ENCODE measurements at places on chromosomes 12 and 14.

- H3K27me3 ChIP-seq: peaks cover 12% of the 10 kb centered on the region
- DNase-seq: no peak
- no peak overlapping the region for H3K27ac ChIP-seq
- no peaks in the 10 kb centered on the region for H3K36me3 ChIP-seq
- peaks cover 6% of the 10 kb centered on the region for H3K4me1 ChIP-seq
- H3K4me3 ChIP-seq: peak overlapping the region; percentile 52
These were observed 1.3 kb downstream of the TRIM9 start for GRCh38 chr14:51093371-51094281.

DNA sequence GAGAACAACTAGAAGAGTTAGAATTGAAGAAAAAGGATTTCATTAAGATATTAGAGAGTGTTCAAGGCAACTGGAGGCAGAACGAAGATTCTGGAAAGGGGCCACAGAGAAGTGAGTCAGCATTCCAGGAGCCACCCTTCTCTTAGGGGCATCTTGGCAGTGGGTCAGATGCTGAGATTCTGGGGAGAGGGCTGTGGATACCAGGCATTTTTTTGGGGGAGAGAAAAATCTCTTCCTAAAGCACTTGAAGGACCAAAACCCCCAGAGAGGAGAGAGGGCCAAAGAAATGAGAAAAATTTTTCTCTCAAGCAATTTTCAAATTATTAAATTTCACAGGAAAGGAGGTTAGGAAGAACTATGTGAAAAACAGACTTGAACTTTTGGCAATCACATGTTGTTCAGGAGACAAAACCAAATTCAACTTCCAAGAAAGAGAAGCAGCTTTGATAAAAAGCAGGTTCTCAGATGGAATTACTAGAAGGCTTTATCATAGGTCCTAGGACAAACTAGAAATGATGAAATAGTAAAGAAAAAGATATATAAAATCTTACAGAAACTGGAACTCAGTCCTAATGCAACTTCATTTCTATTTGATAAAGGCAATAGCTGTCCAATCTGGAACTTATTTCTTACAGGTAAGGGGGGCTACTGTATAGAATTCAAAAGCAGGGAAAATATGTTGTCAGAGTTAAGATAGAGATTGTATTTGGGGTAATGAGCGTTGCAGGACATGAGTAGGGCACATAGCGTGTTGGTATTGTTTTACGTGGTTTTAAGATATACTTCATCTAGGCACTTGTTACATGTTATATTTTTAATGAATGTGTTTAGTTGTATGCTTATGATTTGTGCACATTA is 1.1 kb upstream of the CLEC2D start:
- DNase-seq: no peak
- no peaks in the 10 kb centered on the region for H3K36me3 ChIP-seq
- no peaks in the 10 kb centered on the region for H3K27me3 ChIP-seq
- peaks cover 4% of the 10 kb centered on the region for H3K4me1 ChIP-seq

DNA sequence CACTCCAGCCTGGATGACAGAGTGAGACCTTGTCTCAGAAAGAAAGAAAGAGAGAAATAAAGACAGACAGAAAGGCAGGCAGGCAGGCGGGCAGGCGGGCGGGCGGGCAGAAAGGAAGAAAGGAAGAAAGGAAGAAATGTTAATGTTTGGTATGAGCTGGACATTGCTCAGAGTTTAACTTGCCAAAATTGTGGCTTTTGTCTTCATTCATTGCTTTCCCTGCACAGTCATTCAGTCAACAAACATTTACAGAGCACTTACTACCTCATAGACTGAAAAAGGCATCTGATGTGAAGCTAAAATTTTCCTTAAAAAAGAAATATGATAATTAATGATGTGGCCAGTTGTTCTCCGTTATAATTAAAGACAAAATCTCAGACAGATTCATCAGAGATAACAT is 247.1 kb downstream of the SPTSSA start:
- H3K27me3 ChIP-seq: no peaks in the 10 kb centered on the region
- H3K4me3 ChIP-seq: no peak overlapping the region
- peaks cover 22% of the 10 kb centered on the region for H3K4me1 ChIP-seq
- no peak for DNase-seq
- no peaks in the 10 kb centered on the region for H3K36me3 ChIP-seq

DNA sequence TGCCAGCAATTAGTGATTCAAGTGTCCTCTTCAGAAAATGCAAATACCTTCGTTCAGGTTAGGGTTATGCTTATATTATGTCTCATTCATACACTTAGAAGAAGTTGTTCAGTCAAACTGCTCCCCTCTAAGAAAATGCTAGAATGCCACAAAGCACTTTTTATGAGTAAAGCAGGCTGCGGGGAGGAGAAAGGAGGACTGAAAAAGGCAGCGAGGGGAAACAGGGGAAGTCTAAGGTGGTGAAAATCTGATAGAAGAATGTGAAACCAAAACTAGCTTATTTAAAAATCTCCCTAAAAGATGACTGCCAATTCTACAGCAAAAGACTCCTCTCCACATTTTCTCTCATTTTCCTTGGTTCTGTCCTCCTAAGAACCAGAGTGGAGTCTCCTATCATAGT is 70.1 kb downstream of the PRKD1 start:
- H3K27ac ChIP-seq: no peak overlapping the region
- no peaks in the 10 kb centered on the region for H3K27me3 ChIP-seq
- DNase-seq: no peak
- no peaks in the 10 kb centered on the region for H3K36me3 ChIP-seq

DNA sequence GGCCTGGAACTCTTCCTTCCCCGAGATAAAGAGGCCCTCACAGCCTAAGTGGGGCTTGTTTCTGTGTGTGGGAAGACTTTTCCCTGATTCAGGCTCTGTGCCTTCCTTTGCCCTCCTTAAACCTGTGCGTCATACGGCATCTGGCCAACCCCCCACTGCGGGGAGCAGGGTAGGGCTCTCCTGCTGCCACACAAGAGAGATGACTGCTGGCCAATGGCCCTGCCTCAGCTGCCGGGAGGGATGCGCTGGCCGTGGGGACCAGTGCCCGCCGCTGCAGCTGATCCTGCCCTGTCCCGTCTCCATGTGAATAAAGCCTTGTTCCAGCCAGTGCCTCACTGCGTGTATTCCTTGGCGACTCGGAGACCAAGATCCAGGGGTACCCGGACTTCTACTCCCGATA is 42.5 kb upstream of the BEGAIN start:
- H3K4me3 ChIP-seq: no peak overlapping the region
- no peaks in the 10 kb centered on the region for H3K36me3 ChIP-seq
- no peaks in the 10 kb centered on the region for H3K4me1 ChIP-seq

DNA sequence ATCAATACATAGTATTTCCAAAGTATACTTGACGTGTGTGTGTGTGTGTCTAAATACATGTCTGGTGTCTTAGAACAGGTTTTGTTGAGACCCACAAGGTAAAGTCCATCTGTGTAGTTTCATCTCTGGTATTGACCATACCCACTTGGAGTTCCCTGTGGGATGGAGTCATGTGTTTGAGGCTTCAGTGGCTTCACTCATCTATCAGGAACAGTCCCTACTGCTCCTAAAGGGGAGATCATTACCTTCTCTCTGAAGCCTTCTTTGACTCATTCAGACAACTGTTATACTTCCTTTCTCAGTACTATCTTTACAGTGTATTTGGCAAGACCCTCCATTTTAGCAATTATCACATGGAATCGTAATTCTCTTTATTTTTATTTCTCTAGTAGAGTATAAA is 14.2 kb downstream of the RAB21 start:
- no peak overlapping the region for H3K27ac ChIP-seq
- no peaks in the 10 kb centered on the region for H3K4me1 ChIP-seq
- H3K27me3 ChIP-seq: no peaks in the 10 kb centered on the region
- no peak for DNase-seq
- H3K36me3 ChIP-seq: peaks cover 48% of the 10 kb centered on the region
- H3K4me3 ChIP-seq: no peak overlapping the region

DNA sequence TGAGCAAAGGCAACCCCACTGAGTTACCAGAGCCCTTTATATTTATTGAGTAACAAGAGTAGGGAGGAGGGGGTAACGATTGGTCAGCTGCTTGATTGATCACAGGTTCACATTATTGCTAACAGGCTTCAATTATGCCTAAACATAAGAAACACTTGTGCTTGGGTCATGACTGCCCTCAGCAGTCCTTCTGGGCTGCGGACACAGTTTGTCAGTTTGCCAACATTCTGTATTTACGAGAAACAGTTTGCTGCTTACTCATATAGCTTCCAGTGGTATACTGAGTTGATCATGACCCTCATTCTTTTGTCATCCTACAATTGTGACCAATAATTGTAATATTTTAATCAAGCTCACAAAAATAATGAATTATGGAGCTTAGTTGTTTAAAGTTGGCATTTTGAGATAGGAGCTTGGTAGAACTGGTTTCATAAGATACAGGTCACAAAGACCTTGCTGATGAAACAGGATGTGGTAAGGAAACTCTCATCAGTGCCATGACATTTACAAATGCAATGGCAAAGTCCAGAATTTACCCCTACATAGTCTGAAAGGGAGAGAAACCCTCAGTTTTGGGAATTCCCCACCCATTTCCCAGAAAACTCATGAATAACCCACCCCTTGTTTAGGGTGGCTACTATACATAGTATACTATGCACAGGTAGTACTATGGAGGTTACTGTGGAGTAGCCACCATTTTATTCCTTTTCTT is 1421.0 kb upstream of the FLRT2 start:
- H3K4me3 ChIP-seq: no peak overlapping the region
- no peak for DNase-seq
- H3K27ac ChIP-seq: no peak overlapping the region
- H3K36me3 ChIP-seq: no peaks in the 10 kb centered on the region
- no peaks in the 10 kb centered on the region for H3K4me1 ChIP-seq

GRCh38 chr12:123127182-123127495 is 23.8 kb downstream of the PITPNM2 start:
- no peak for DNase-seq
- H3K4me1 ChIP-seq: peaks cover 14% of the 10 kb centered on the region
- H3K36me3 ChIP-seq: no peaks in the 10 kb centered on the region
- no peaks in the 10 kb centered on the region for H3K27me3 ChIP-seq
- no peak overlapping the region for H3K4me3 ChIP-seq

DNA sequence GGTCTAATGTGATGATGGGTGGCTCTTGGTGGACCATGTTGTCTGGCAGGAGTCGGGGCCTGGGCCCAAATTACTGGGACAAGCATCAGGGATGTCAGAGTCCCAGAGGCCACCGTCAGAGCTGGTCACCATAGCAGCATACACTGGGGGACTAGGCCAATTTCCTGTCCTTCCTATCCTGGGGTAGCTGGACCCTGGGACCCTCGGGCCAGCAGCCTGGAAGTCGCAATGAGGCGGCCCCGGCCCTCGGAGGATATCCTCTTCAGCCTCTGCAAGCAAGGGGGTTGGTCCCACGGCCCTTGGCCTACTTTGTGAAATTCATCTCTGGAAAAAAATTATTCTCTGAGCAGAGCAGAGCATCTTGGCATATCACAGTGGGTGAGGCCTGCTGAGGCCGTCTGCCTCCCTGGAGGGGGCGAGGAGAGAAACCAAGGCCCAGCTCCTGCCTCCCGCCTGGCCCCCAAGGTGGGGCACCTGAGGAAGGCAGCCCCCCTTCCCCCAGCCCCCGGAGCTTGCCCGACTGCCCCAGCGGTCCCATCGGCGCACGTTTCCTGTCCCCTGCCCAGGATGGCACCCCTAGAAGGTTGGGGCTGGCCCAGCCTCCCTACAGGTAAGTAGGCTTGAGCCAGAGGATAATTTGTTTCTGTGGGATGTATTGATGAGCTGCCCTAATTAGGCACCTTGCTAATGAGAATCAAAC is 135.0 kb upstream of the MYL2 start:
- H3K36me3 ChIP-seq: no peaks in the 10 kb centered on the region
- H3K27ac ChIP-seq: peak overlapping the region; percentile 55
- no peak overlapping the region for H3K4me3 ChIP-seq
- peaks cover 21% of the 10 kb centered on the region for H3K4me1 ChIP-seq

GRCh38 chr12:43306066-43306465 is 245.9 kb downstream of the ADAMTS20 start:
- no peaks in the 10 kb centered on the region for H3K27me3 ChIP-seq
- H3K4me3 ChIP-seq: no peak overlapping the region
- H3K27ac ChIP-seq: peak overlapping the region; percentile 82

GRCh38 chr14:80575763-80576162 is 364.5 kb upstream of the DIO2 start:
- H3K4me3 ChIP-seq: no peak overlapping the region
- no peak overlapping the region for H3K27ac ChIP-seq
- no peaks in the 10 kb centered on the region for H3K27me3 ChIP-seq
- DNase-seq: no peak
- H3K4me1 ChIP-seq: no peaks in the 10 kb centered on the region

GRCh38 chr14:20195911-20196310 is 5.2 kb downstream of the OR11G2 start:
- H3K36me3 ChIP-seq: no peaks in the 10 kb centered on the region
- peaks cover 38% of the 10 kb centered on the region for H3K27me3 ChIP-seq
- no peak for DNase-seq
- H3K4me1 ChIP-seq: no peaks in the 10 kb centered on the region

DNA sequence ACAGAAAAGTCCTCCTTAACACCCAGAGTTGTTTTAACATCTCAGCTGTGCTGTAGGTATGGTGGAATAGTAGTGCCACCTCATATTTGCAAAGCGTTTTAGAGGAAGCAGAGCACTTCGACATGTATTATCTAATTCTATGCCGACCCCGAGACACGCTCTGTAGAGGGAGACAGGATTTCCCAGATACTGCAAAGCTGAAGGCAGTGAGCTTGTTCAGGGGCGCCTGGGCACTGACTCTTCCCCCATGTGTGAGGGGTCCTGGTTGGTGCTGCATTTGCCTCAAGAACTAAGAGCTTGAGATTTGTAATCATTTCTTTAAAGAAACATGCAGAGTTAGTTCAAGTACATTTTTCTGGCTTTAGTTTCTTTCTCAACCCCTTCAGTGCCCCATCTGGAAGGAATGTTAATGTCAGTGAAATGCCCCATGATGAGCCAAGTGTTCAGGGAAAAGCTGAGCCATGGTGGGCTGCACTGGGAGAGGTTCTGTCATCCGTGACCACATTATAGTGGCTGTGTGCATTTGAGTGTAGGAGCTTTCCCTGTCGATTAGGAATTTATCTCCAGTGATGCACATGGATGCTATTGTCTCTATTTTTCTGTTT is 66.3 kb downstream of the MBIP start:
- H3K27me3 ChIP-seq: peaks cover 10% of the 10 kb centered on the region
- H3K4me3 ChIP-seq: no peak overlapping the region
- no peak overlapping the region for H3K27ac ChIP-seq
- no peak for DNase-seq
- no peaks in the 10 kb centered on the region for H3K36me3 ChIP-seq
- no peaks in the 10 kb centered on the region for H3K4me1 ChIP-seq

GRCh38 chr14:87989221-87989955 is 3.6 kb downstream of the GALC start:
- peaks cover 6% of the 10 kb centered on the region for H3K4me1 ChIP-seq
- DNase-seq: no peak
- H3K27ac ChIP-seq: no peak overlapping the region
- no peaks in the 10 kb centered on the region for H3K36me3 ChIP-seq
- H3K27me3 ChIP-seq: no peaks in the 10 kb centered on the region

- H3K27ac ChIP-seq: peak overlapping the region; percentile 68
- no peak for DNase-seq
- peaks cover 34% of the 10 kb centered on the region for H3K4me1 ChIP-seq
These were observed 508 bp downstream of the HNRNPC start for GRCh38 chr14:21268617-21269251.

- H3K27ac ChIP-seq: no peak overlapping the region
- no peak overlapping the region for H3K4me3 ChIP-seq
- no peaks in the 10 kb centered on the region for H3K27me3 ChIP-seq
- peaks cover 8% of the 10 kb centered on the region for H3K4me1 ChIP-seq
- H3K36me3 ChIP-seq: no peaks in the 10 kb centered on the region
- no peak for DNase-seq
These were observed 57.0 kb downstream of the OTOGL start for GRCh38 chr12:80156306-80156705.

Measured in RWPE2 (cell line).